ENCODE measurements at places on chromosomes 7 and 10.

DNA sequence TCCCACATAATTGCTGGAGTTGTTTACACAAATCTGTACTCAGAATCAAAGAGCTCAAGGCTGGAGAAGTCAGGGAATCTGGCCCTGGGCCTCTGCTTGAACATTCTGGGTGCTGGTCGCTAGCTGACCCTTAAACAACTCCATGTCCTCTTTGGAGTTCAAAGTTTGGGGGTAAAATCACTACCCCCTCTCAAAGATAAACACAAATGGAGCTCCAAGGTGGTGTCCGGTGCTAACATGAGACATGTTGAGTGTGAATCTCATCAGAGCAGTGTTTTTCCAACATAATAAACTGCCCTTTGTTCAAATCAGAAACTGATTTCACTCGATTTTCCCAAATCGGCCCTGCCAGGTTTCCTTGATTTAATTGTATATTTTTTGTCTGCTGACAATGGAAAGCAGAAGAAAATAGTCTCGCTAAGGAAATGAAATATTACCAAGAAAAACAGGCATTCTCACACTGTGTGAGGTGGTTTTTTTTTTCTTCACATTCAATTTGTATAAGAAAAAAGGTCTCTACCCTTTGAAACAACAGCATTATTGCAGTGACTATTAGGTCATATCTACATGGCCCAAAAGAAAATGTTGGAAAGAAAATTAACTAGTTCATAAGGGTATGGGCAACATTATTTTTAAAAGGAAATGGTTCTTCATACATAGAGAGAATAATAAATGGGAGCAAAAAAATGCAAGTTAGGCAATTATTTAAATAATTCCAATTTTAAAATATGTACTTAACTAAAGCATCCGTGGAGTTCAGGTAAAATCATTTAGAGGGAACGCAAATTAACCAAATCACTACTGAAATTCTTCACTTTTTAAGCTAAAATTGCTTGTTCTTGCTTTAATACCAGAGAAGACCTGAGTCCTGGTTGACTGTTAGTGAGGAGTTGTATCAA lies 56.1 kb upstream of the CAPZA2 start:
- no peak for DNase-seq

- no peak for DNase-seq
Measured at GRCh38 chr7:111842491-111842890, 280.2 kb upstream of the IMMP2L start.

DNA sequence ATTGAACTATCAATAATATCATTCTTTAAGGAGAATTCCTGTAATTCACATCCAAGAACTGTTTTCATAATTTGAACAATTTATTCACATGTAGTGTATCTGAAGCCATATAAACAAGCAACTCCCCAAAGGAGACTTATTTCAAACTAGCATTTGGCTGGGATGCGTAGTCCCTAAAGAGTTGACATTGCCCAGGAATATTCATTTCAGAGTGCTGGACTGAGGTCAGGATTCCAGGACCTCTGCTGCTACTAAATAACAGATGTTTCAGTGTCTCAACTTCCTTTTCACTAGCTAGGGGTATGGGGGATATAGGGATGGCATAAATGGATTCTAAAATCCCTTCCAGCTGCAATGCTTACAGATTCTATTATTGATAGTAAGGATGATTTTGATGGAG lies 177.0 kb downstream of the TSPAN12 start:
- DNase-seq = no peak

GRCh38 chr7:25388681-25389080 lies 160.4 kb upstream of the NPVF start:
- no peak for DNase-seq

DNA sequence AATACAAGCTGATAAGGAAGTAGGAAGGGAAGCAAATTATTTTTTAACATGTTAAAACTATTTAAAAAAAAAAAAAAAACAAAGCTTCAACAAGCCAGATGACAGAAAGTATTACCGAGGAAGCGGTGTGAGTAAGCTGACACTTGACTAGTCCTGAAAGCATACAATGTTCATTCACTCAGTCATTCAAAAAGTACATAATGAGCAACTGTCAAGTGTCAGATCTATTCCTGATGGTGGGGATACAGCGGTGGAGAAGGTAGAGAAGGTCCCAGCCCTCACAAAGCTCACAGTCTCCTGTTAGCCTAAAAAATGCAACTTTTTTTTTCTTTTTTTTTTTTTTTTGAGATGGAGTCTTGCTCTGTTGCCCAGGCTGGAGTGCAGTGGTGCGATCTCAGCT lies 40.0 kb downstream of the RAPGEF5 start:
- no peak for DNase-seq

DNA sequence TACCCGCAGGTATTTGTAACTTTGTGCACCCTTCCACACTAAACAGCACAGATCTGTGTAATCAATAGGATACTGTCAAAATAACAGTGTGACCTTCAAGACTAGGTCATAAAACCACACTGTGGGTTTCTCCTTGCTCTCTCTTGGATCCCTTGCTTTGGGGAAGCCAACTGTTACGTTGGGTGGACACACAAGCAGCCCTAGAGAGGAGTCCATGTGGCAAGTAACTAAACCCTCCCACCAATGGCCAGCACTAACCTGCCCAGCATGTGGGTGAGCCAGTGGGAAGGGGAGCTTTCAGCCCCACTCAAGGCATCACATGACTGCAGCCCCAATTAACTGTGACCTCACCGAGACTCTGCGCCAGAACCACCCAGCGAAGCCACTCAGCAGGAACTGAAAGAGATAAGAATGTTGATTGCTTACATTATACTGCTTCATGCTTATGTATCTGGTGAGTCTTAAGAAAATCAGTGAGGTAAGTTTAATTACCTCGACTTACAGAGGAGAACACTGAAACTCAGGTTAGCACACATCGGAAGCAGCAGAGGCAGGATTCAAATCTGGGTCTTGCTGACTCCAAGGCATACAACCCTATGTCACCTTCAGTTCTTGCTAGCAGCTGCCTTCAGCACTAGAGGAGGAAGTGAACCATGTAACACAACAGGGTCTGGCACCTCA lies 9.4 kb upstream of the ZC3HAV1 start:
- no peak for DNase-seq

- no peak for DNase-seq
Measured at GRCh38 chr7:157368955-157369354, 32.2 kb downstream of the DNAJB6 start.

- no peak for DNase-seq
Measured at GRCh38 chr7:133053321-133053891, 28.5 kb downstream of the CHCHD3 start.

Data from stimulated activated naive CD4-positive, alpha-beta T cell (primary cell).